ENCODE measurements at places on chromosomes 12 and 14. TPM values are rescaled to one million over a fixed set of nuclear protein-coding genes. Genes with fewer than 3 reads are reported as not detected.

The LYZ gene
- not detected for total RNA-seq

The GALNT16 gene
- 0.21 TPM for total RNA-seq

The SERPINA5 gene
- total RNA-seq, result not detected

The RNASE1 gene
- total RNA-seq, result not detected

The FLRT2 gene
- total RNA-seq, result not detected

The SMCO2 gene
- total RNA-seq, result 0.72 TPM

The KIF26A gene
- 0.25 TPM for total RNA-seq

The TAS2R7 gene
- total RNA-seq, result not detected

The FBRSL1 gene
- total RNA-seq, result 37.0 TPM

The GLIPR1 gene
- total RNA-seq, result 6.3 TPM

The RHEBL1 gene
- total RNA-seq, result 28.3 TPM

The SLC17A8 gene
- total RNA-seq, result not detected

The NID2 gene
- total RNA-seq, result 0.19 TPM

The SLC39A2 gene
- 0.58 TPM for total RNA-seq

Data from activated T-cell treated with anti-CD3 and anti-CD28 coated beads, Interleukin-2, amount 50 U/mL, for 72 hours (primary cell).